ENCODE measurements at places on chromosomes 16 and 17. TPM values are rescaled to one million over a fixed set of nuclear protein-coding genes. Genes with fewer than 3 reads are reported as not detected.
A peak's percentile ranks its signal among the peaks of the same experiment; 100 is the strongest.

Gene ASPHD1
- total RNA-seq: 13.2 TPM

Gene ARL2BP
- 38.5 TPM for total RNA-seq

Gene KRTAP17-1
- total RNA-seq: not detected

DNA sequence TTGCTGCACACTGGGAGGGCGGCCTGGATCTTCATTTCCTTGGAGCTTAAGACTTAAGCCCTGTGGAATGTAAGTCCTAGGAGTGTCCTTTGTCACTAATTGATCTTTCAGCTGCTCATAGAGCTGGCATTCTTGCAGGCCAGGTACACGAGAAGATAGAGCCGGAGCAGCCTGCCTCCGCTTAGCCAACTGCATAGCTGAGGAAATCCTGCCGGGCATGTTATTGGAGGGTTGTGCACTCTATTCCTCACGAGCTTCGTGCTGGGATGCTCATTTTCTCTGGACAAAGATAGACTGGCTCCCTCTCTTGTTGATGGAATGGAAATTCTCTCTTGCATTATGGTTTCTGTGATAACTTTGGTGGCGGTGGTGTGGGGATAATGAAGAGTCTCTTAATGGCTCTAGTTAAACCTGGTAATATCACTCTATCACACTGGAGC, 76.9 kb downstream of the RPA1 start:
- DNase-seq: peak; percentile 56

- peak; percentile 17 for DNase-seq
These were observed 44.9 kb upstream of the DOC2B start for GRCh38 chr17:226108-227077.

DNA sequence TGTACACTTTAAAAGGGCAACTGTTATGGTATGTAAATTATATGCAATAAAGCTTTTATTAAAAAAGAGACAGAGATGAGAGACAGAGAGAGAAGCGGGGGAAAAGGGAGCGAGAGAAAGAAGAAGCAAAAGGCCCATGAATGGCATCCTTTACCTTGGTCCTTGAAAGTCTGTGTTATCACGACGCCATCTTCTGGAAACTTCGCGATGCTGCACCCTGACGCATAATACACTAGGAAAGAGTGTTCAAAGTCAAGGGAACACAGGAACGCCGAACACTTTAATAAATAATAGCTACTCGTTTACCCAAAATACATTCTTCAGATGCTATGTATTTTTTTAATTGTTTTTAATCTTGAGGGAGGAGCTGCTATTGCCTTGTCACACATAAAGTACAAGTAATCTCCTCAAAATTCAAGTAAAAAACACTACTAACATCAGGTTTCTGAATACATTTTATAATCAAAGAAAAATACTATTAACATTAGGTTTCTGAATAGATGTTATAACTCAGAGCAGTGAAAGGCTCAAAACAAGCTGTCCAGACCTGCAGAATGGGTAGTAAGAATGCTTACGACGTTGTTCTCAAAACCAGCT, 23.0 kb upstream of the SLC38A8 start:
- peak; percentile 70 for DNase-seq

DNA sequence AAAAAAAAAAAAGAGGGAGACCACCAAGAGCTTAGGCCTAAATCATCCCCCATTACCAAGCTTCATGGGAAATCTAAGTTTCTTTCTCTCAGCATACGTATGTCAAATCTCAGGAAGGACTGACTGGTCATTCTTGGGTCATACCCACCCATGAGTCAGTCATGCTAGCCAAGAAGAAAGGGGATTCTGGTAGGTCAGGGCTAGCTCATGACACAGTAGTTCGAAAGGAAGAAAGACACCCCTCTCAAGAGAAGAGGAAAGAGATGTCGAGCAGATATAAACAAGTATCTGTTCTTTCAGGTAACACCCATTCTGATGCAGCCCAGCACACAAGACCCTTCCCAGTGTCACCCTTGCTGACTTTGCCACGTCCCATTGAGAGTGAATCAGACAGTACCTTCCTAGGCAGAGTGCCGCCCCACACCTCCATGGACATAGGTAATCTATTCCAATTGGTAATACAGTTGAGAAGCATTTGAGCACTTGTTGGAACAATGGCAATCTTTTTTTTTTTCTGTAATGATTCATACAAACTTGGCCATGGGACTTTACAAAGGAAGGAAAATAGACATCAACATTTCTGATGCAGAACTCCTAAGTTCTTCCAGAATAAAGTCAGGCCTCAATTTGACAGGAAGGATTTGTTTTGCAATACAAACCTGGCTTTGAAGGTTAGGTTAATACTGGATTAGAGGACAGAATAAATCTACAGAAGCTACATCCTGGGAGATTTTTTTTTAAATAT, 38.2 kb downstream of the COPRS start:
- no peak for DNase-seq

DNA sequence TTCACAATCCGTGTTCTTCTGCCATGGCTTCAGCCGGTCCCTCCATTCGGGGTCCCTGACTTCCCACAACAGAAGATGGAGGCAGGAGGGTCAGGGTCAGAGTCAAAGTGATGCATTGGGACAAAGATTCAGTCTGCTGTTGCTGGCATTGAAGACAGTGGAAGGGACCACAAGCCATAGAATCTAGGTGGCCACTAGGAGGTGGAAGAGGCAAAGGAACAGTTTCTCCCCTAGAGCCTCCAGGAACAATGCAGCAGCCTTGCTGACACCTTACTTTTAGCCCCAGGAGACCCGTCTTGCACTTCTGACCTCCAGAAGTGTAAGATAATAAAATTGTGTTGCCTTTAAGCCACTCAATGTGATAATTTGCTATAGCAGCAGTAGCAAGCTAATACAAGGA, 55.9 kb downstream of the MFSD11 start:
- DNase-seq: no peak

DNA sequence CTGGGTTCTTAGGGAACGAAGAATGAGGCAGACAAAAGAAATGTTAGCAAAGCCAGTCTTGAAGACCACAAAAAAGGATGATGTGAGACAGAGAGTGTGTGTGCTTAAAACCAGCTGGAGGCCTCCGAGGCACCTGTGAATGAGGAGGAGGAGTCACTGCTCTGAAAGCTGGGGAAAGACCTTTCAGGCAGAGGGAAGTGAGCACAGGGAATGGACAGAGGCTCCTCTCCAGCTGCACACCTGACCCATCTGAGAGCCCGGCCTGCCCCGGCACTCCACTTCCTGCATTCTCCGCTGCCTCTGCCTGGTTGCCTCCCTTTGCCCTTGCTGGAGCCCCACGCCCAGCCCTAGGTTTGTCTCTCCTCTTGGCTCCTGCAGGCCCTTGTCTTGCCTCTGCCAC, 55.2 kb upstream of the SREBF1 start:
- DNase-seq: no peak

DNA sequence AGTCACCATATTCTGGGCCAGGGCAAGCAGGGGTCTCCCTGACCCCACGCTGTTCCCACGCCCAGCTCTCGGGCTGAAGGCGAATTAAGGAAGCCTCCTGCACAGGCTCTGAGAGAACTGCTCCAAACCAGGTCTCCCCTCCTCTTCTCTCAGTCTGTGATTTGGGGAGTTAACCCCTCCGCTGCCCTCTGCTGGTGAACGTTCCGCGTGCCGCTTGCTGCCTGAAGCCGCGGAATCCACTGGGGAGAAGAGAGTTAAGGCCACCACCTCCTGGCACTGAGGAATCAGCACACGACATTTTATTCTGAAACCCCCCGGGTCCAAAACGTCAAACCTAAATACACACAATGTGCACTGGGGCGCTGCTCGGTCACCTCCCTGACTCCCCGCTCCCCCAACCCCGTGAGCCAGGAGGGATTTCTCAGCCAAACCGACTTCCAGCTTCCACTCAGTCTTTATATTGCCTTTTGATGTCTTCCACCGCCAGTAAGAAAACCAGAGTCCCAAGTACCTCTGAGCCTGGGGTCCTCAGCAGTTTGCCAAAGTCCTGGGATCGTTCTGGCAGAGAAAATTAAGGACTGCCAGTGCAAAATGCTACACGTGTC, 54.4 kb upstream of the RCVRN start:
- peak; percentile 44 for DNase-seq

GRCh38 chr17:64390044-64390443, 616 bp downstream of the PECAM1 start:
- DNase-seq: no peak
